ENCODE measurements at places on chromosomes 13 and 19.

DNA sequence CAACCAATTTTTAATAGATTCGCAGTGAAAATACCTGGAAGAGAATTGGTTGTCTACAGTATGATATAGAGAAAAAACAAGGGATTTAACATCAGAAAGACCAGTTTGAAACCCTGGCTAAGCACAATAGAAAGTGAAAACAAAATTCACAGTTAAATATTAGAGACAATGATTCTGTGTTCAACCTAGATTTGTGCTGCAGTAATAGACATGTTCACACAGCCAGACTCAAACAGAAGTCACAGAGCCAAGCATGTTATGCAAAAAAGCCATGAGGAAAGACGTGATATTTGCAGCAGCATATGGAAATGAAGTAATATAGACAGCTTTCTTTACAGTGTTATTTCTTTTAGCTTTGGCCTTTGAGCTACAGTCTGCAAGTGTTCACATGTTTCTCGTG is 48.1 kb downstream of the SCEL start:
- no peak for DNase-seq

DNA sequence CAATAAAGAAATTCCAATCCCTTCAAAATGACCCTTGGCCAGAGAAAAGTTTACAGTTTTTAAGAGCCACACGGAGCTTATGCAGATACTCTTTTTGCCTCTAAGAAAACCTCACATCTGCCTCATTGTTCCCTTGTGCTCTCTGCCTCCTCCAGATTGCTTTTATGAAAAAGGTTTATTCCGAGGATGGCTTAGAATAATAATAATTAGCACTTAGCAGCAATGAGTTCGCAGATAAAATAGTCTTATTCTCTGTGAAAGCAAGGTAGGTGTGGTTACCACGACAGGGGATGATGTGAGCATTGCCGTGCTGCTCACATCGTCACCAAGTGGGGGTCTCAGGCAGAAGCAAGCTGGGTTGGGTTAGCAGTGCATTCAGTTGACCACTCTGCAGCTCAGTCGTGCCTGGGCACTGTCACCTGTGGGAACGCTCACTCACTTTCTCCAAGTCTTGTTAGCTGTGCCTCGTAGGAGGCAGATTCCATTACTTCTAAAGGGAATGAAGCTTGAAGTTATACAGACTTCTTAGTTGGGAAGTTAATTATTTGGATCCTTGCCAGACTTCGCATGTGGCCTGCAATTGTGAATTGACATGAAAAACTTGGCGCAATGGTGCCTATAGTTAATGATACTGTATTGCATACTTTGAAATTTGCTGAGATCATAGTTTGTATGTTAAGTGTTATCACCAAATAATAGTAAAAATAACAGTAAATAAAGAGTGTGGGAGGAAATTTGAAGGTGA is 157.2 kb downstream of the MYO16 start:
- no peak for DNase-seq

GRCh38 chr19:46381346-46381745 is 32.0 kb downstream of the CCDC8 start:
- no peak for DNase-seq

GRCh38 chr13:31320946-31321345 is 121.2 kb downstream of the B3GLCT start:
- DNase-seq = no peak

GRCh38 chr19:12996406-12997094 is 1.3 kb downstream of the NFIX start:
- peak; percentile 53 for DNase-seq

DNA sequence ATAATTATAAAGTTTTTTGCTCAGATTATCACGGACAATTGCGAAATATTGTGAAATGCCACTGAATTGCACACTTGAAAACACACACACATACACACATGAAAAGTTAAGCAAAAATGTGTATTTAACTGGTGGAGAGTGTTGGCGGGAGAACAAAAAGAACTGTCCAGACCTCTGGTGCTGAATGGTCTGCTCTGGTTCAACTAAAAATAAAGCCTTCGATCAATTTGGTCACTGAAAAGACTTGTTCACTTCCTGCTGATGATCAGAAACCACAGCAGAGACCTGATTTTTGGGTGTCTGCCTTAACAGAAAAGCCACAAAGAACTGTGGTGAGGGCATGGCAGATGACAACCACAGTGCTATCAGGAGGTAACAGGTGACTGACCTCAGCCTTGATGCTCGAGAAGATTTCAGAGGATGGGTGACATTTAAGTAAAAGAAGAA is 4.0 kb upstream of the IGFL1 start:
- no peak for DNase-seq

DNA sequence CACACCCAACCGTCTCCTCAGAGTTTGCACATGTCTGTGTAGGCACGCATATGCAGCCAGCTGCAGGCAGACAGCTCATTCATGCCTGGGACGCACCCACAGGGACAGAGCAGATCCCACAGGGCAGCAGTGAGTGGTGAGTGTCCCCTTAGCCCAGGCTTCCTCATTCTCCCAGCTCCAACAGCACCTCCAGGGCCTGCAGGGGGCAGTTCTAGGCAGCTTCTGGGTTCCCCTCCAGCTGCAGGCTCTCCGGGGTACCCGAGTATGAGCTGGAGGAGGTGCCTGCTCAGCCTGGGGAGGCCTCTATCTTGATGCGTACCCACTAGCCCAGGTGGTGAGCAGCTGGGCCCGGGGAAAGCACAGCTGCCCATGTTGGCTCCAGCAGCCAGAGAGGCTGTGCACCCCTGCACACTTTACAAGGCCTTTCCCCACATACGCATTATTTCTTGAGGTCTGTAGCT is 1.3 kb upstream of the SHANK1 start:
- peak; percentile 17 for DNase-seq

DNA sequence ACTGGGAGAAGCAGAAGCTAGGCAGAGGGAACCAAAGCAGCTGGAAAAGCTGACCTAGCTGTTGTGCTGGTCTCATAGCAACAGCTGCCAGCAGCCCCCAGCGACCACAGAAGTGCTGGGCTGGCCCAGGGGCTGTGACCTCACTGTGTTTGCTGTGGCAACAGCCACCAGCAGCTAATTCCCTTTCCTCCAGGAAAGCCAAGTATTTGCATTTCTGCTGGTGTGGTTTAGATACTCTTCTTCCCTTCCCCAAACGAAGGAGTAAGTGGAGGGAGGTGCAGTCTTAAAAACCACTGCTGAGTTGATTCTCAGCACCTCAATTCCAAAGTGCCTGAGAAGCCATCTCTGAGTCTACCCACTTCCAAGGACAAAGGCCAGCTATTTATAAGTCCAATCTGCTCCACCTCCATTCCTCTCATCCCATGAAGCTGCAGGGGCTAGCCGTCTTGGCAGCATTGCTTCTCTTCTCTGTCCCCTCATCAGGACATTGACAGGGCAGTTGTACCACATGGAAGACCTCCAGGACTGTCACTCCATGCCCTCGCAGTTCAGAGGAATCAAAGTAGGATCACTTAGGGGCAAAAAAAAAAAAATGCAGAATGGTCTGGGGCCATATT is 11.5 kb upstream of the CCDC97 start:
- DNase-seq = peak; percentile 88

DNA sequence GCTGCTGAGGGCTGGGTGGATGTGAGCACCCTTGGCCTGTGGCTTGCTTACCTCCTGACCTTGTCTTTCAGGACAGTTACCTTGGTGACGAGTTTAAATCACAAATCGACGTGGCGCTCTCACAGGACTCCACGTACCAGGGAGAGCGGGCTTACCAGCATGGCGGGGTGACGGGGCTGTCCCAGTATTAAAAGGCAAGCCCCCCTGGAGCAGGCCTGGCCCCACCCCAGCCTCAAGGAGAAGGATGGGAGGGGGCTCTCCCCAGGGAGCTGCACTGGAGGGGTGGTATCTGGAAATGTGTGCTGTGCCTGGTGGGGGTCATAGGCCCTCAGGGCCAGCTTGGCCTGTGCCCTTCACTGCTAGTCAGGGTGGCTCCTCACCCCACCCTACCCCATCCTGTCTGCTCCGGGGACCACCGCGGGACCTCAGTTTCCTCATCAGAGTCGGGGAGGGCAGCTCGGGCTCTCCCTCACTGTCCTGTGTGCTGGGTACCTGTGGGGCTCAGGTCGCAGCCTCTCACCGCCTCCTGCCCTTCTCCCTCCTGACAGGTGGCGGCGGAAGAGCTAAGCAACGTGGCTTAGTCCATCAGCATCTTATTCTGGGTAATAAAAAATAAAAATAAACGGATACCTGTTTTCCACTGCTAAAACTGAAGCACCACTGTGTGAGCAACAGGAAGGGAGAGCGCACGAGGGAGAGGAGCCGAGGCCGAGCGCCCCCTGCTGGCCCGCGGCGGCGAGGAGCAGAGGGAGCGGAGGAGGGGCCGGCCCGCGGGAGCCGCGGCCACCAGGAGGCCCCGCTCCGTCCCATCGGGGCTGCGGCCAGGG is 29.8 kb downstream of the CERS1 start:
- peak; percentile 41 for DNase-seq

DNA sequence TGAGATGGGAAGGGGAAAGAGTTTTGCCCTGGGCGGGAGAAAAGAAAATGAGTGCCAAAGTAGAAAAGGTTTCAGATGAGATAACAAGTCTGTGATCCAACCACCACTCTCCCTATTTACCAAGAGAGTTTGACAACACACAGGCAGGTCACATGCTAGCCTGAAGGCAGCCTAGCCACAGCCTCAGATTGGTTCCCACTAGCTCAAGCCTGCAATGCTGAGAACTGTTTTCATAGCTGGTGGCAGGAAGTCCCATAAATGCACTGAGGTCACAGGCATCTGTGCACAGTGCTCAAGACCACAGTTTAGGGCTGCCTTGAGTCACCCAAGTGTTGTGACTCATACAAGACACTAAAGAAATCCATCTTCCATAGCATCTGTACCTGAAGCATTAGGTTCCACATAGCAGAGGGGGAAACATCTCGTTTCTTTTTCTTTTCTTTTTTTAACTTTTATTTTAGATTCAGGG is 18.5 kb upstream of the POP4 start:
- no peak for DNase-seq

GRCh38 chr19:19775891-19776205 is 42.9 kb upstream of the ZNF14 start:
- no peak for DNase-seq

- no peak for DNase-seq
Measured at GRCh38 chr19:56966225-56966696, 125.7 kb upstream of the PEG3 start.

Measured in fibroblast of gingiva (primary cell).